Mesendoderm (in vitro differentiated cells): ENCODE measurements at places on chromosomes 4 and X.
A peak's percentile ranks its signal among the peaks of the same experiment; 100 is the strongest.

DNA sequence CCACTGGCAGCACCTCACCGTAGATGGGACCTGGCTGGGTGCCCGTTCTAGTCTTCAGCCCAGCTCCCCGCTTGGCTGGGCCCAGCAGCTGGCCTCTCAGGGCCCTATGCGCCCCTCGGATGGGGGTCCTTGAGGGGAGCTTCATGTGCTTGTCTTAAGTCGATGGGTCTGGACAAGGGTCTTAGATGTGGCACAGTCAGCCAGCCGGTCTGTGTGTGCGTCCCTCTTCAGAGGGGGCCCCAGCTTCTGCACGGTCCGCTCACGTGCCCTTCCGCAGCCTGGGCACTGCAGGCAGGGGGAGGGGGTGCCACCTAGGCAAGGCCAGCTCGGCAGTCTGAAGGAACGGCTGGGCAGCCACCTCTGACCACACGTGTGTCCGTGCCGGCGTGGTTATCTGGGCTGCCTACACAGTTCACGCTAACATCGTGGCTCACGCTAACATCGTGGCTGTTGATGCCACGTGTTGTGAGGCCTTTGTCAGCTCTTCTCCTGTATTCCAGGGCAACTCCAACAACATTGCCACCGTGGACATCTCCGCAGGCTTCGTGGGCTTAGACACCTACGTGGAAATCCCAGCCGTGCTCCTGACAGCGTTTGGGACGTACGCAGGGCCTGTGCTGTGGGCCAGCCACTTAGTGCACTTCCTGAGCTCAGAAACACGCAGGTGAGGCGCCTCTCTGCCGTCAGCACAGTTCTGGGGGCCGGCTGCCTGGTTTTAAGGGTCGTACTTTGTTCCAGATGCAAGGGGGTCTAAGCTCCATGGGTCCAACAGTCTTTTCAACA, 34.5 kb downstream of the PIGG start:
- H3K27ac ChIP-seq, result no peak overlapping the region
- no peaks in the 10 kb centered on the region for H3K4me1 ChIP-seq
- no peaks in the 10 kb centered on the region for H3K27me3 ChIP-seq
- no peak overlapping the region for H3K4me3 ChIP-seq
- peaks cover 1% of the 10 kb centered on the region for H3K36me3 ChIP-seq

DNA sequence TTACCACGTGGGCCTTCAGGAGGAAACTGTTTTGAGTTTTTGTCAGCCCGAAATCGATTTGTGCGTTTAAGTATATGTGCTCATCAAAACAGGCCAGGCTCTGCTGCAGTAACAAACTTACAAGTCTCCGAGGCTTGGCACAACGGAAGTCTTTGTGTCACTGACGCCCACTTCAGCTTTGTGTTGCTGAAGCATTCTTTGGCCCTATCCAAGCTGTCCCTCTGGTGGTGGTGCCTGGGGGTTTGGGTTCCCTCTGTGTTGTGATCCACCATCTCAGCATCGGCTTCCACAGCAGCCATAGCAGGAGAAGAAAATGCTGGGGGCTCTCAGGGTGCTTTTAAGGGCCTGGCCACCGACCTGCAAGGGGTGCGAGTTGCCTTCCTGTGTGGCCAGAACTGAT, 176.4 kb downstream of the PTTG2 start:
- H3K4me1 ChIP-seq, result peaks cover 3% of the 10 kb centered on the region
- no peak for DNase-seq
- no peak overlapping the region for H3K4me3 ChIP-seq
- H3K27me3 ChIP-seq, result no peaks in the 10 kb centered on the region
- no peak overlapping the region for H3K27ac ChIP-seq

DNA sequence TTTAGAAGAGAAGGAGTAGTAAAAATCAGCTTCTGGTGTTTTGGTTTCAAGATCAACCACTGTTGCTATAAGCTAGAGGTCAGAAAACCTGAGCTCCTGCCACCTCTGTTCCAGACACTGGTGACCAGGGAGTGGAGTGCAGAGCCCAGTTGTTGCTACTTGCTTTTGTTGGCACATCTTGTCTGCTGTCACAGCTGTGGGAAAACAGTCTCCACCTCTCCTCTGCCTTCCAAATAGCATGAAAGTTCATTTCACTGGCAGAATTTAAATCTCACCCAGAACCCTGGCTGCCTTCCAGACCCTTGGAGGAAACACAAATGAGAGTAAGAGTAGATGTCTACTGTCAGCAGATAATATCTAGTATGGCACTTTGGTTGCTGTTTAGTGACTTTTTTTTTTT, 297.5 kb upstream of the KLF3 start:
- DNase-seq, result no peak
- no peak overlapping the region for H3K4me3 ChIP-seq
- H3K36me3 ChIP-seq, result no peaks in the 10 kb centered on the region
- no peaks in the 10 kb centered on the region for H3K4me1 ChIP-seq
- no peak overlapping the region for H3K27ac ChIP-seq
- H3K27me3 ChIP-seq, result no peaks in the 10 kb centered on the region

DNA sequence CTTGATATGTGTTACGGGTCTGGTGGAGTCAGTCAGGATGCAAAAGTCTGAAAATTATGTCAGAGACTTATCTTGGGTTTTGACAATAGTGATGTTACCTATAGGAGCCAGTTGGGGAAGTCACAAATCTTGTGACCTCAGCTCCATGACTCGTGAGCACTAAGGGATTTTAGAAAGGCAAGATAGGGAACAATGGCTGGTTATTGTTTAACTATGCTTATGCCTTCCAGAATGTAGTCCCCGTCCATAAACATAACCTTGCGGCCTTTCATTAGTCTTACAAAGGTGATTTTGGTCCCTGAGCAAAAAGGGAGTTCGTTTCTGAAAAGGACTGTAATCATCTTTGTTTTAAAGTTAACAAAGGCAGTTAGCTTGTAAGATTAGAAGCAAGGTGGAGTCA, 23.9 kb upstream of the GATB start:
- no peaks in the 10 kb centered on the region for H3K36me3 ChIP-seq
- no peak overlapping the region for H3K27ac ChIP-seq
- H3K4me1 ChIP-seq, result no peaks in the 10 kb centered on the region
- DNase-seq, result no peak
- no peak overlapping the region for H3K4me3 ChIP-seq
- no peaks in the 10 kb centered on the region for H3K27me3 ChIP-seq

- no peak overlapping the region for H3K27ac ChIP-seq
- H3K4me3 ChIP-seq, result no peak overlapping the region
- peak; percentile 18 for DNase-seq
- no peaks in the 10 kb centered on the region for H3K36me3 ChIP-seq
- no peaks in the 10 kb centered on the region for H3K4me1 ChIP-seq
Observed at GRCh38 chr4:24211856-24212255, 322.0 kb upstream of the PPARGC1A start.

DNA sequence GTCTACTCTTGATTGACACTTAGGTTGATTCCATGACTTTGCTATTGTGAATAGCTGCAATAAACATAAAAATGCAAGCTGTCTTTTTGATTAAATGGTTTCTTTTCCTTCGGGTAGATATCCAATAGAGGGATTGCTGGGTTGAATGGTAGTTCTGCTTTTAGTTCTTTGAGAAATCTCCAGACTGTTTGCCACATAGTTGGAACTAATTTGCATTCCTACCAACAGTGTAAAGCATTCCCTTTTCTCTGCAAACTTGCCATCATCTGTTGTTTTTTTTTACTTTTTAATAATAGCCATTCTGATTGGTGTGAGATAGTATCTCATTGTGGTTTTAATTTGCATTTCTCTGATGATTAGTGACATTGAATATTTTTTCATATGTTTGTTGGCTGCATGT, 122.2 kb upstream of the PRKG2 start:
- H3K27ac ChIP-seq, result no peak overlapping the region
- DNase-seq, result no peak
- no peaks in the 10 kb centered on the region for H3K27me3 ChIP-seq
- no peak overlapping the region for H3K4me3 ChIP-seq
